ENCODE measurements at places on chromosomes 1 and 21.

DNA sequence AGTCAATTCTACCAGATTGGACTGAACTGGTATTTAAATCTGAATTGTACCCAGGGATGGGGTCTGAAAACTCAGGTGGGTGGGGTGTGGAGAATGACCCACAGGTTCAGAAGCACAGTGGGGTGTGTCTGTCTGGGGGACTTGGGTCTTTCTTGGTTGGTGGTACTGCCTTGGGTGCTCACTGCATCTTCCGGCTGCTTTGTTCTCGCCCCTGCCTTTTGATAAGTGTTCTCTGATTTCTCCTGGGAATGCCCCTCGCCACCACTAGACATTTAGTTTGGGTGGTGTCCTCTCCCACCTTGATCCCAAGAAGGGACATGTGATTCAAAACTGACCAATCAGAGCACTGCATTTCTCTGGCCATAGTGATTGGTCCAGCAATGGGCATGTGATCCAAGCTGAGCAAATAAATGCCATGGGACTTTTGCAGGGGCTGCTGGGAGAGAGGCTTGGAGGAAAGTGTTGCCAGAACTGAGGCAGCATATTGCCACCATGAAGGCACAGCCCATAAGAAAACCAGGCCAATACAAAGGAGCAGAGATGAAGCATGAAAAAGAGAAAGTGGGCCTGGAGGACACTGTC lies 270.5 kb downstream of the NPHP4 start:
- no peaks in the 10 kb centered on the region for H3K27me3 ChIP-seq
- H3K4me3 ChIP-seq: no peak overlapping the region
- DNase-seq: peak; percentile 53
- no peaks in the 10 kb centered on the region for H3K36me3 ChIP-seq

DNA sequence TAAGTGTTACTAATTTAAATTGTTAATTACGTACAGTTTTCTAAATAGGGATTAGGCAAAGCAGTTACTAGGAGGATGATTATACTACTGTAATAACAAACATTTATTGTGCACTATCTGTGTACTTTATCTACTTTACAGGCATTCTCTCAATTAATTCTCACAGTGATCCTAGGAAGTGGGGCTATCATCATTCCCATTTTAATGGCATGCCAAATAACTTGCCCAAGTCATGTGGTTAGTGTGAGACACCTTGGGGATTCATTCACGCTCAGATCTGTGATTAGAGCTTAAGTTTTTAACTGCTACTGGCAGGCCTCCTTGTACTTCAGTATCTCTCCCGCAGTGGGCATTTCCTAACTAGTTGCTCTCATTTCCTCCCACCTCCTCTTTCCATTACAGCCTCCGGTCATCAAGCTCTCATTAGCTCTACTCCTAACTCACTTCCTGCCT lies 11.5 kb downstream of the PHLDA3 start:
- DNase-seq: no peak
- peaks cover 53% of the 10 kb centered on the region for H3K4me1 ChIP-seq
- no peaks in the 10 kb centered on the region for H3K27me3 ChIP-seq
- H3K27ac ChIP-seq: 0 out of 2 replicates have a peak overlapping the region, but pooled peaks have one; percentile 69

GRCh38 chr1:68074472-68074871 lies 24.0 kb upstream of the DIRAS3 start:
- DNase-seq: no peak
- no peaks in the 10 kb centered on the region for H3K27me3 ChIP-seq
- H3K36me3 ChIP-seq: no peaks in the 10 kb centered on the region
- no peak overlapping the region for H3K4me3 ChIP-seq
- no peaks in the 10 kb centered on the region for H3K4me1 ChIP-seq

DNA sequence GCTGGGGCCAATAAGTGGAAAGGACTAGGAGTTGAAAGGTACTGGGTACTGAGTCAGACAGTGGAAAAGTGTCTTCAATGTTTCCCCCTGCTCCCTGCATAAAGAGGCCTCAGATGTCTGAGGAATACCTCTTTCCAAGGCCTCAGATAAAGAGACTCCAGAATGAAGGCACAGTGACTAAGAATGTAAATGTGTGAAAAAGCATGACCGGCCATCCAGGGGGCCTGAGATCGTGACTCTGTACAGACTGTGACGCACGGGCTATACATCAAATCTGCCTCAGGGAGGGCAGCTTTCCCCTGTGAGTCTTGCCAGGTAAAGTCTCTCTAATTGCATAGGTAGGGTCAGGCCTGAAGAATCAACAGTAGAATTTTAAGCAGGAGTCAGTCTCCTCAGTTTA lies 1690.5 kb downstream of the KCNT2 start:
- no peaks in the 10 kb centered on the region for H3K27me3 ChIP-seq
- H3K27ac ChIP-seq: no peak overlapping the region
- H3K4me1 ChIP-seq: no peaks in the 10 kb centered on the region
- H3K4me3 ChIP-seq: no peak overlapping the region

DNA sequence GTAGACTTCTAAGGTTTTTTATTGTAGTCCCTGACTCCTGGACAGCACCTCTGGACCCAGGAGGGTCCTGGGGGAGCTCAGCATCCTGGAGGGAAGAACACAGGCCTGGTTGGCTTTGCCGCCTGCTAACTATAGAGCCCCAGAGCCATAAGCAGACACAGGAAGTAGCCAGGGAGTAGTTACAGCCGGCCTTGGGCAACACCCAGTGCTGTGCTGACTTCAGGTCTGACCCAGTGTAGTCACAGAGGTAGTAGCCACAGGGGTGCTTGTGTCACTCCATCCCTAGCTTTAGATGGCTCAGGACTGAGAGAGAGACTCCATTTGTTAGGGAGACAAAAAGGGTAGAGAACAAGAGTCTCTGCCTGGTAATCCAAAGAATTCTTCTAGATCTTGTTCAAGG lies 21.9 kb downstream of the MCOLN2 start:
- peaks cover 17% of the 10 kb centered on the region for H3K4me1 ChIP-seq
- H3K27ac ChIP-seq: no peak overlapping the region
- no peak for DNase-seq
- no peak overlapping the region for H3K4me3 ChIP-seq
- no peaks in the 10 kb centered on the region for H3K27me3 ChIP-seq

- H3K4me1 ChIP-seq: peaks cover 11% of the 10 kb centered on the region
- H3K27ac ChIP-seq: no peak overlapping the region
- H3K4me3 ChIP-seq: no peak overlapping the region
- no peaks in the 10 kb centered on the region for H3K36me3 ChIP-seq
These were observed 77.9 kb upstream of the EXO1 start for GRCh38 chr1:241770115-241770514.

- H3K4me1 ChIP-seq: no peaks in the 10 kb centered on the region
- no peak for DNase-seq
- no peak overlapping the region for H3K27ac ChIP-seq
- no peak overlapping the region for H3K4me3 ChIP-seq
- no peaks in the 10 kb centered on the region for H3K27me3 ChIP-seq
These were observed 37.0 kb upstream of the PRSS38 start for GRCh38 chr1:227778401-227778947.

DNA sequence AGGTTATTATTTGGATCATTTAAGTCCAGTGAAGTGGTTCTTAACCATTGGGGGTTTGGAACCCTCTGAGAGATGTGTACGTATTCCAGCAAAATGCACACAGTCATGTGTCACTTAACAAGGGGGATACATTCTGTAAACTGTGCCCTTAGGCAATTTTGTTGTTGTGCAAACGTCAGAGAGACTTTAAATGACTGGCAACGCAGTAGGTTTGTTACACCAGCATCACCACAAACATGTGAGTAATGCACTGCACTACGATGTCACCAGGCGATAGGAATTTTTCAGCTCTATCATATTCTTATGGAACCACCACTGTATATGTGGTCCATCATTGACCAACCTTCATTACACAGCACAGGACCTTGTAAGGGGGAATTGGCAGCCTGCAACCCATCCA lies 11.9 kb downstream of the AHCYL1 start:
- no peak for DNase-seq
- peaks cover 2% of the 10 kb centered on the region for H3K4me1 ChIP-seq
- no peaks in the 10 kb centered on the region for H3K36me3 ChIP-seq
- H3K27ac ChIP-seq: no peak overlapping the region
- H3K27me3 ChIP-seq: no peaks in the 10 kb centered on the region
- no peak overlapping the region for H3K4me3 ChIP-seq

- H3K4me1 ChIP-seq: peaks cover 22% of the 10 kb centered on the region
- peak overlapping the region; percentile 35 for H3K4me3 ChIP-seq
- DNase-seq: peak; percentile 89
- no peak overlapping the region for H3K27ac ChIP-seq
- H3K36me3 ChIP-seq: no peaks in the 10 kb centered on the region
- no peaks in the 10 kb centered on the region for H3K27me3 ChIP-seq
These were observed 2.9 kb downstream of the IFI6 start for GRCh38 chr1:27668808-27669723.

- no peaks in the 10 kb centered on the region for H3K27me3 ChIP-seq
- H3K36me3 ChIP-seq: no peaks in the 10 kb centered on the region
These were observed 65.1 kb upstream of the TMEM51 start for GRCh38 chr1:15088281-15088971.

- H3K36me3 ChIP-seq: no peaks in the 10 kb centered on the region
- no peaks in the 10 kb centered on the region for H3K27me3 ChIP-seq
- no peak for DNase-seq
- no peak overlapping the region for H3K4me3 ChIP-seq
- peaks cover 31% of the 10 kb centered on the region for H3K4me1 ChIP-seq
These were observed 176.5 kb downstream of the EIF4G3 start for GRCh38 chr1:21000245-21000594.

- H3K27ac ChIP-seq: no peak overlapping the region
- no peaks in the 10 kb centered on the region for H3K27me3 ChIP-seq
- peaks cover 11% of the 10 kb centered on the region for H3K4me1 ChIP-seq
- DNase-seq: no peak
- H3K36me3 ChIP-seq: no peaks in the 10 kb centered on the region
- no peak overlapping the region for H3K4me3 ChIP-seq
These were observed 157.6 kb downstream of the VAV3 start for GRCh38 chr1:107807405-107807804.

GRCh38 chr21:41054018-41054578 lies 113.9 kb upstream of the BACE2 start:
- H3K4me1 ChIP-seq: no peaks in the 10 kb centered on the region
- no peak overlapping the region for H3K4me3 ChIP-seq
- no peaks in the 10 kb centered on the region for H3K27me3 ChIP-seq
- H3K36me3 ChIP-seq: no peaks in the 10 kb centered on the region
- no peak overlapping the region for H3K27ac ChIP-seq

DNA sequence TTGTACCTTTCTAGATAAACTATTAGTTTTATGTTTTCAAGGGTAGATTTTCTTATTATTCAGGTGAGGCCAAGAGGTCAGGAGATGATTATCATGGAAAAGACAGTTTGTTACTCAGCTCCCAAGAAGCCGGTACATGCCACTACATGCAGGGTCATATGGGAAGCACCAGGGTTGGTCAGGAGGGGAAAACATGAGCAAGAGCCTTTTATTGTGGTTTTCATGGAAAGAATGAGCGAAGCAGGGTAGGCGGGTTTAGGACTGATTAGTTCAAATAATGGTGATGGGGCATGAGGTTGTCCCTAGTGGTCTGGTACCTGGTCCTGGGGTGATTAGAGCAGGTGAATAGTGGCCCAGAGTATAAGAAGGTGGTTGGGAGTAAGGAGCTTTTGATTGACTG lies 189.9 kb downstream of the APP start:
- no peaks in the 10 kb centered on the region for H3K36me3 ChIP-seq
- no peak for DNase-seq
- no peaks in the 10 kb centered on the region for H3K27me3 ChIP-seq
- no peak overlapping the region for H3K27ac ChIP-seq

- peaks cover 27% of the 10 kb centered on the region for H3K4me1 ChIP-seq
- no peak overlapping the region for H3K27ac ChIP-seq
- no peak overlapping the region for H3K4me3 ChIP-seq
- H3K36me3 ChIP-seq: no peaks in the 10 kb centered on the region
- DNase-seq: no peak
These were observed 98.2 kb upstream of the LMO4 start for GRCh38 chr1:87230501-87230900.

DNA sequence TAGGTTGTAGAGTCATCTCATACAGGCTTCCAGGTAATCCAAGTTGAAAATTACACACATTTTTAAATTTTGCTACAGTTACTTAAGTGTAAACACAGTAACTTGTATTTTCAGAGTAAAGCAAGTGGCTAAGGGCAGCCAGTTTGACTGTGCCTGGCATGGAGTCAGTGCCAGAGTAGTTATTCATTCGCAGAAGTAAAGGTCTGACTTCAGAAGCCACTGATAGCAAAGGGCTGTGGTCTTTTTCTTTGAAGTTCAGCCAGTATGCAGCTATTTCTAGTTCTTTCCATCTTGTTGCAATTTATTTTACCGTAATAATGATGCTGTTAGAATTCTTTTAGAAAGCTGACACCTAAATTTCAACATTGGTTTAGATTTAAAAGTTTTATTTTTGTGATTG lies 9.4 kb downstream of the TMEM50A start:
- H3K27ac ChIP-seq: no peak overlapping the region
- H3K27me3 ChIP-seq: no peaks in the 10 kb centered on the region
- no peak overlapping the region for H3K4me3 ChIP-seq
- H3K36me3 ChIP-seq: peaks cover 63% of the 10 kb centered on the region

GRCh38 chr1:11982010-11982392 lies 1.8 kb downstream of the MFN2 start:
- peaks cover 25% of the 10 kb centered on the region for H3K36me3 ChIP-seq
- H3K4me1 ChIP-seq: peaks cover 18% of the 10 kb centered on the region
- no peak overlapping the region for H3K4me3 ChIP-seq

GRCh38 chr1:235298758-235299157 lies 29.2 kb downstream of the ARID4B start:
- peaks cover 39% of the 10 kb centered on the region for H3K4me1 ChIP-seq
- H3K4me3 ChIP-seq: no peak overlapping the region
- DNase-seq: no peak
- H3K27me3 ChIP-seq: no peaks in the 10 kb centered on the region

DNA sequence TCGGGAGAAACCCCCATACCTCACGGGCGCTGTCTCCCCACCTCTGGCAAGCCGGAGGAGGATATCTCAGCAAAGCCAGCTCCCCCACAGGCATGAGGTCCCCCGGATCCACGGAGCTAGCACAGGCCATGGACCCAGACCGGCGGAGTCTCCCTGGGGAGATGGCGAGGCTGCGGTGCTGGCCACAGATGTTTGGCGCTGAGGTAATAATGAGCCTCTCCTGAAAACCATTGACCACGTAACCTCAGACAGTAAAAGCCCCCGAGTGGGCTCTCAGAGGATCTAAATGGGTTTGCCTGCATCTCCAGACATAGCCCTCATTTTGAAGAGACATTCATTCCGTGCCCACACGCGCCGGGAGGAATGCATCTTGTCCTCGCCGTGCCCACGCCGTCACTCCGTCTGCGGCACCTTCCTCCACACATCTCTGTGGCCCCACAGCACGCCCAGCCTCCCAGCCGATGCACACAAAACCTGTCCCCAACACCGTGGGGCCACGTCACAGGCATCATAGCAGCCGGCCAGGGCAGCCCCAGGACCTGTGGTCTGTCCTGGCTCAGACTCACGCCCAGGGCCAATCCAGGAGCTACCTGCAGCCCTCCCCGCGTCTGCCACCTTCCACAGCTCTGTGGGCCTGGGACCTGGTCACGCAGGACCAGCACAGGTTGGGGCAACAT lies 150.9 kb downstream of the PRDM16 start:
- H3K4me3 ChIP-seq: no peak overlapping the region
- DNase-seq: no peak
- no peaks in the 10 kb centered on the region for H3K4me1 ChIP-seq
- no peaks in the 10 kb centered on the region for H3K36me3 ChIP-seq
- H3K27ac ChIP-seq: no peak overlapping the region

- H3K36me3 ChIP-seq: no peaks in the 10 kb centered on the region
- peak; percentile 66 for DNase-seq
- peak overlapping the region; percentile 99 for H3K27ac ChIP-seq
- peaks cover 84% of the 10 kb centered on the region for H3K4me1 ChIP-seq
- no peaks in the 10 kb centered on the region for H3K27me3 ChIP-seq
- no peak overlapping the region for H3K4me3 ChIP-seq
These were observed 102.9 kb downstream of the PTPN14 start for GRCh38 chr1:214448536-214448935.

GRCh38 chr1:79629414-79629813 lies 622.9 kb upstream of the ADGRL4 start:
- no peak overlapping the region for H3K4me3 ChIP-seq
- H3K4me1 ChIP-seq: no peaks in the 10 kb centered on the region
- no peaks in the 10 kb centered on the region for H3K27me3 ChIP-seq
- H3K27ac ChIP-seq: no peak overlapping the region
- no peaks in the 10 kb centered on the region for H3K36me3 ChIP-seq
- DNase-seq: no peak
